Thoracic aorta endothelial cell (primary cell): ENCODE measurements at places on chromosomes 7 and 10. TPM values are rescaled to one million over a fixed set of nuclear protein-coding genes. Genes with fewer than 3 reads are reported as not detected.

The OR2A42 gene
- total RNA-seq, result 0.07 TPM in 1 of 2 replicates, not detected in the other

The AOC1 gene
- total RNA-seq, result not detected in 2 replicates

The LRCH4 gene
- 18.6 and 21.3 TPM in 2 replicates for total RNA-seq

The CRPPA gene
- total RNA-seq, result 2.2 and 2.3 TPM in 2 replicates

The RPEL1 gene
- 0.07 and 0.27 TPM in 2 replicates for total RNA-seq

The ZNRF2 gene
- 6.6 and 8.8 TPM in 2 replicates for total RNA-seq

The OR9A2 gene
- total RNA-seq, result 0.27 TPM in 1 of 2 replicates, not detected in the other

The TMEM130 gene
- total RNA-seq, result not detected in 2 replicates

The CCL24 gene
- total RNA-seq, result 0.53 TPM in 1 of 2 replicates, not detected in the other

The CHCHD2 gene
- 252 and 318 TPM in 2 replicates for total RNA-seq

The STAMBPL1 gene
- 1.9 and 6.5 TPM in 2 replicates for total RNA-seq

The HBP1 gene
- 98.7 and 102 TPM in 2 replicates for total RNA-seq

The C1QL3 gene
- total RNA-seq, result 0.14 and 0.66 TPM in 2 replicates

The IL15RA gene
- total RNA-seq, result 14.9 and 26.6 TPM in 2 replicates

The DPP6 gene
- total RNA-seq, result not detected in 2 replicates
